AG20443 (cell line): ENCODE measurements at places on chromosomes 16 and 17.
A peak's percentile ranks its signal among the peaks of the same experiment; 100 is the strongest.

DNA sequence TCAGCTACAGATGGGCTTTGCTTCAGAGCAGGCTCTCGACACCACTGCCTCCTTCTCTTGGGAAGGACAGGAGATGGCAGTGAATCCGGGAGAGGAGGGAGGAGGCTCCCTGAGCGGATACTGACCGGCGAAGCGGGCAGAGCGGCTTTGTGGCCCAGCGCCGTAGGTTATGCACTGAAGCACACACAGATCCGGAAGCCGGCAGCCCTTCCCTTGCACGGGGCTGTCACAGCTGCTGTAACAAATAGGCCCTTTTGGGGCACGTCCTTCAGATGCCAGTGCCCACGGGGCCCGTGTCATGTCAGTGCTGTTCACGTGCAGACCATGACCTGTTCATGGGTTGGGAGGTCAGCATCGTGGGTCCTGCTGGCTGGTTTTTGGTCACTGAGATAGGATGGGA is 144.7 kb upstream of the CHMP6 start:
- DNase-seq = no peak

DNA sequence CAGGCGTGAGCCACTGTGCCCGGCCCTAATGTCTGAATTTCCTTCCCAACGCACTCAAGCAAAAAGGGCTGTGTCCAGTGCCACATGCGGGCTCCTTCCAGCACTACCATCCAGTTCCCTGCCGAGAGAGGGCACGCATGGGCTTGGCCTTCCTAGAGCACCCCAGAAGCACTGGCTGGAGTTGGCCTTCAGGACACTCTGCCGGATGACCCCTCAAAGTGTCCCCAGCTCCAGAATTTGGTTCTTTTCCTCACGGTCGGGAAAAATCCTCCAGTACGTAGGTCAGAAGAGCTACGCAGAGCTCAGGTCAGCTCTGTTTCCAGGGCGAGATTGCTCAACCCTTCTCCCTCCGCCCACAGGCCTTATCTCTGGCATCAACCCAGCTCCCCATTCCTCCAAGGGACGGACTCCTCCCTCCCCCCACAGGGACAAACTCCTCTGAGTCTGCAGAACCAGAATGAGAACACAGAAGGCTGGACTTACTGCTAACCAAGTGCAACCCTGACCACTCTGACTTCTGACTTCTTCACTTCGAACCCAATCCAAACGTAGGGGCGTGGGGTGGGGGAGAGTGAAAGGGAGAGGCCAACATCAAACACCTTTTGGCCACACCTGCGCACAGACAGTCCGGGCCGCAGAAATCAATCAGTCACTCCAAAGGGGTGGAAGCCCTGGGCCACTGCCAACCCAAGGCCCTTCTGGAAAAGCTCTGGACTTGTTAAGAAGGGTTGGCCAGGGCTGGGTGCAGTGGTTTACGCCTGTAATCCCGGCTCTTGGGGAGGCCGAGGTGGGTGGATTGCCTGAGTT is 3.6 kb downstream of the CDC42EP4 start:
- peak; percentile 64 for DNase-seq

DNA sequence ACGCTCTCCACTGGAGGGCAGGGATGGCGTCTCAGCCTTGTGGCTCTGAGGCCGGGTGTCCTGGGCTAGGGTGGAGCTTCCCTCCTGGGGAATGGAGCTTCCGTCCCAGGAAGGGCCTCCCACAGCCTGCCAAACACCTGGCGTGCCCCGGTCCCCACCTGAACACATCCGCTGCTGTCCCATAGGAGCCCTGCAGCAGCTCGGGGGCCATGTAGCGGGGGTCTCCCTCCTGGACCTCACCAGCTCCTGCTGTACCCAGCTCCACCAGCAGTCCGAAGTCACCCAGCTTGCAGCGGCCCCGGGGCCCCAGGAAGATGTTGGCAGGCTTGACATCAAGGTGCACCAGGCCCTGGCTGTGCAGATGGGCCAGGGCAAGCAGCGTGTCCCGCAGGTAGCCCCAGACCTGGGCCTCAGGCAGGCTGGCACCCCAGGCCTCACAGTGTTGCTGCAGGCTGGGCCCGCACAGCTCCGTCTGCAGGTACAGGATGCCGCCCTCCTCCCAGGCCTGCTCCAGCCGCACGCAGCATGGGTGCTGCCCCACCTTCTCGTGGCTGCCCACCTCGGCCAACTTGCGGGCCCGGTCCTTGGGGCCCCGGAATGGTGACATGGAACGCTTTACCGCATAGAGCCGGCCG is 5.0 kb downstream of the PKMYT1 start:
- DNase-seq = no peak

- peak; percentile 52 for DNase-seq
Measured at GRCh38 chr16:22424161-22424937, 49.9 kb upstream of the CDR2 start.

GRCh38 chr17:58520843-58521430 is 6.5 kb upstream of the MTMR4 start:
- no peak for DNase-seq

GRCh38 chr16:2151188-2152091 is 3.0 kb downstream of the RAB26 start:
- DNase-seq = no peak

- no peak for DNase-seq
Measured at GRCh38 chr16:21608639-21609328, 9.4 kb downstream of the METTL9 start.

DNA sequence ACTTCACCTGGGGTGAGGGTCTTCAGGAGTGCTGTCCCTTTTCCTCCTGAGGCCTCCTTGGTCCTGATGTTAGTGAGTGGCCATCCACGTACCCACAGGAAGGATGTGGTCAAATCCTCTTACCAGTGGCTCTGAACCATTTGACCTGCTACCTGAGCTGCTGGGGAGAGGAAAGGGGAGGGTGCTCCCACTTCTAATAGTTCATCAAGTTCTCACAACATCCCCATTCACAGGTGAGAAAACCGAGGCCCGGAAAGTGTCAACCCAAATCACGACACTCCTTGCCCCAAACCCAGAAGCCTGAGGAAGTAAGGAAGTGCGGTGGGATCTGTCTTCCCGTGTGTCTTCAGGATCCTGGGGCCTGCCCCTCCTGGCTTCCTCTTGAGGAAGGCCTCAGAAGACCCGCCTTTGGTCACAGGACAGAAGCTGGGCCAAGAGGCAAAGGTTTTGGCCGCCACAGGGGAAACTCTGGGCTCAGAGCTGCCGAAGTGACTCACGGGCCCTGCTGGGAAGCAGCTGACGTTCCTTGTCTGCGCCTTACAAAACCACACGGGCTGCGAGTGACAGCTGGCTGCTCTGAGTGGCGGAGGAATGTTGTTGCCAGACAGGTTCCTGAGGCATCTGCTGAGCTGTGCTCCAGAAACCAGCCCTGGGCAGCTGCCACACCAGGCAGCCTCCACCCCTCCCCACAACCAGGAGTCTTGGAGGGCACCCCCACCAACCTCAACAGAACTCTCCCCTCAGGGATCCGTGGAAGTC is 13.9 kb upstream of the KIFC3 start:
- DNase-seq = peak; percentile 97

- DNase-seq = peak; percentile 71
Measured at GRCh38 chr17:4199818-4200402, 56.9 kb downstream of the CYB5D2 start.

- peak; percentile 86 for DNase-seq
Measured at GRCh38 chr16:2511128-2511800, 2.5 kb upstream of the ATP6V0C start.
